ENCODE measurements at places on chromosomes 13 and 19. TPM values are rescaled to one million over a fixed set of nuclear protein-coding genes. Genes with fewer than 3 reads are reported as not detected.

The SMAD9 gene
- 4.7 TPM for total RNA-seq

The TMPRSS9 gene
- 1.1 TPM for total RNA-seq

- DNase-seq, result peak; percentile 82
Measured at GRCh38 chr19:18904334-18905057, 8.5 kb upstream of the CERS1 start.

- no peak for DNase-seq
Measured at GRCh38 chr19:17796838-17797423, 2.0 kb downstream of the B3GNT3 start.

The C19orf85 gene
- not detected for total RNA-seq

GRCh38 chr13:99322297-99323103 is 15.3 kb upstream of the GPR183 start:
- DNase-seq, result peak; percentile 84

The ZNF580 gene
- 8.3 TPM for total RNA-seq

- no peak for DNase-seq
Measured at GRCh38 chr13:25738342-25739196, 313.2 kb downstream of the SHISA2 start.

DNA sequence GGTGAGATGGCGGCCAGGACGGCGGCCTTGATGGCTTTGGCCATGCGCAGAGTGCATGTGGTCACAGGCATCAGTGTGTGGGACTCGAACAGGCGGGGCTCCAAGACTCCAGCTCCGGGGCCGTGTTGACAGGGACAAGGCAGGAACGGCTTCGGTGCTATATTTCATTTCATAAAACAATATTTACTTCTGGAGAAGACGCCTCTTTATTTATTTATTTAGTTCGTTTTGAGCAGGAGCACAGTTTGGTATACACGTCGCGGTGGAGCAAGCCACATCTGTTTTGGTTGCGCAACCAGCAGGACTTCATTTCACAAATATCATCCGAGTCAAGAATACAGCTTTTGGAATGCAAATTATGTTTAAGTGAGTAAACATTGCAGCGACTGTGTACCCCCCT is 166.7 kb upstream of the TSHZ3 start:
- no peak for DNase-seq

GRCh38 chr19:6738787-6739389 is 592 bp upstream of the TRIP10 start:
- DNase-seq, result no peak

The URAD gene
- total RNA-seq, result not detected

DNA sequence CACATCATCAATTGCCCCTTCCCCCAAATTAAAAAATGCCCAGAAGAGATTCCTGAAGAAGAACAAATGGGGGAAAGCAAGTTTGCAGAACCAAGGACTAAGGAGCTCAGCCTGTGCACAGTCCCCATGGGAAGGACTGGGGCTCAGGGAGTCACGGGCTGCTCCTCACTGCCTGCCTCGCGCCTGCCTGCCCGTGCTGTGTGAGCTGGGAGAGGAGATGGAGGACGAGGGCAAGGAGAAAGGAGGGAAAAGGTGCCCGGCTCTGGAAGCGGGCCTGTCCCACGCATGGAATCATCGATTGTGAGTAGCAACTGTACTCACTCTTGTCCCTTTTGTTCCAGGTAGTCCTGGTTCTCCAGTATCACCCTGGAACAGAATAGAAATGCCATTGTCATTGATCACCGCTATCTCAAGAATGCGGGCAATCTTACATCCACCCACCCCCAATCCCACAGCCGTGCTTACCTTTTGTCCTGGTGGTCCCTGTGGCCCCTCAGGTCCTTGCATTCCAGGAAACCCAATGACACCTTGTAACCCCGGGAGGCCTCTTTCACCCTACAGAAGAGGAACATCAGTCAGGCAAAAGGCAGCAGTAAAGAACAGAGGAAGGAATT is 93.4 kb downstream of the COL4A1 start:
- no peak for DNase-seq

The LILRB4 gene
- total RNA-seq, result under 0.01 TPM

The AMH gene
- total RNA-seq, result under 0.01 TPM

DNA sequence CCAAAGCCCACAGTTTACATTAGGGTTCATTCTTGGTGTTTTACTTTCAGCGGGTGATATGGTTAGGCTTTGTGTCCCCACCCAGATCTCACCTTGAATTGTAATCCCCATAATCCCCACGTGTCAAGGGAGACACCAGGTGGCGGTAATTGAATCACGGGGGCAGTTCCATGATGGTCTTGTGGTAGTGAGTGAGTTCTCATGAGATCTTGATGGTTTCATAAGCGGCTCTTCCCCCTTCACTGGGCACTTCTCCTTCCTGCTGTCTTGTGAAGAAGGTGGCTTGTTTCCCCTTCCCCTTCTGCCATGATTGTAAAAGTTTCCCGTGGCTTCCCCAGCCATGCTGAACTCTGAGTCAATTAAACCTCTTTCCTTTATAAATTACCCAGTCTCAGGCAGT is 12.0 kb downstream of the FPR2 start:
- DNase-seq, result no peak

All from osteoblast (primary cell).